ENCODE measurements at places on chromosomes 11 and 22.
A peak's percentile ranks its signal among the peaks of the same experiment; 100 is the strongest.

DNA sequence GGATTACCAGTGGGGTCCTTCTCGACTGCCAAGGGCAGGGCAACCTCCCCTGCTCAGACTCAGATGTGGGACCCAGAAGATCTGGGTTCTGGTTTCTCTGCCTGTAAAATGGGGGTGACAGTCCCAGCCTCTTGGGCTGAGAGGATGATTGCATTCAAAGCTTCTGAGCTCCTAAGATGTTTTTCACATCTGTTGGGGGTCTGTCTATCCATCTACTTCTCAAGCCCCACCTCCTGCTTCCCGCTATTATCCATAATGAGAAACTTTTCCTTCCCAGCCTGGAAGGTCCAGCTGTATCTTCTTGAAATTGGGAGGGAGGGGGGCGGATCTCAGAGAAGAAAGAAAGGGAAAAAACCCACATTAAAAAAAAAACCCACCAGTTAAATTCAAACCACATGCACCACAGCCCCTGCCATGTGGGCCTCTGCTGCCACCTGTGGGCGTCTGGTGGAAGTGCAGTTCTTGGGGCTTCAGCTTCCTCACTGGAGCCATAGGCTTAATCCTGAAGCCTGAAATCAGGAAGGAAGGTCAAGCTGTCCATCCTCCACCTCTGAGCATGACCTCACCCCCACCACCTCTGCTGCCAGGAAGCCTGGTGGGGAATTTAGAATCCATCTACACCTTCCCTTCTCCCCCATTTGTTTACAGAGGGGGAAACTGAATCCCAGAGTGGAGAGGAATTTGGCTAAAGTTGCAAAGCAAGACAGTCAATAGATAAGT is 27.3 kb downstream of the ARHGEF17 start:
- peak; percentile 77 for DNase-seq

- no peak for DNase-seq
These were observed 1.1 kb downstream of the PLAAT5 start for GRCh38 chr11:63489879-63490278.

- DNase-seq = no peak
These were observed 684.4 kb downstream of the NTM start for GRCh38 chr11:132054822-132055221.

- no peak for DNase-seq
These were observed 17.2 kb downstream of the MYEOV start for GRCh38 chr11:69310934-69311766.

DNA sequence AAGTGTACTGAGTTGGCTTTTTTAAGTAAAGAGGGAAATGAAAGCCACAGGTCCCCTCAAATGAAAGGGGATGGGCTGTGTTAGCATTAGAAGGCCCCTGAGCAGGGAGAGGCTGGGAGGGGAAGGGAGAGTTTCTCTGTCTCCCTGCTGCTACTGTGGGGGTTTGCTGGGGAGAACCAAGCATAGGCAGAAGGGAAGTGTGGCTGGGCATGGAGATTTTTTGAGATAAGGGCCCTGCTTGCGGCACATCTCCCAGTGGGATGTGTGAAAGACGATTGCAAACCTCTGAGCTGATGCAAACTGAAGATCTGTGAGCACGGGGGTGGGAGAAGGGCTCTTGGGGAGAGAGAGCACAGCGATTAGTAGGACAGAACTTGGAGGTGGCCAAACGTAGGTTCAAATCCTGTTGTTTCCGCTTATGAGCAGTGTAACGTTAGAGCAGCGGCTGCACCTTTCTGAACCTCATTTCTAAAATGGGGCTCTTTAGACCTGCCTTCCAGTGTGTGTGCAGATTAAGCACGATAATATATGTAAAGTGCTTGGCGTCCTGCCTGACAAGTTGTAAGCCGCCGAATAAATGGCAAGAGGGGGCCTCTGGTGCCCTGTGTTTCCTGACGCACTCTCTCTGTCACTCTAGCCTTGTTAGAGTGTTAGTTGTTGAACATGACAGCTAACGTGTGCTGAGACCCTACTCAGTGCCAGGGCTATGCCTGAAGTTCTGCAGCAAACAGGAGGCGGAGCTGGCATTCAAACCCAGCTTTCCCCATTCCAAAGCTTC is 122.3 kb downstream of the GRIK4 start:
- DNase-seq = no peak

DNA sequence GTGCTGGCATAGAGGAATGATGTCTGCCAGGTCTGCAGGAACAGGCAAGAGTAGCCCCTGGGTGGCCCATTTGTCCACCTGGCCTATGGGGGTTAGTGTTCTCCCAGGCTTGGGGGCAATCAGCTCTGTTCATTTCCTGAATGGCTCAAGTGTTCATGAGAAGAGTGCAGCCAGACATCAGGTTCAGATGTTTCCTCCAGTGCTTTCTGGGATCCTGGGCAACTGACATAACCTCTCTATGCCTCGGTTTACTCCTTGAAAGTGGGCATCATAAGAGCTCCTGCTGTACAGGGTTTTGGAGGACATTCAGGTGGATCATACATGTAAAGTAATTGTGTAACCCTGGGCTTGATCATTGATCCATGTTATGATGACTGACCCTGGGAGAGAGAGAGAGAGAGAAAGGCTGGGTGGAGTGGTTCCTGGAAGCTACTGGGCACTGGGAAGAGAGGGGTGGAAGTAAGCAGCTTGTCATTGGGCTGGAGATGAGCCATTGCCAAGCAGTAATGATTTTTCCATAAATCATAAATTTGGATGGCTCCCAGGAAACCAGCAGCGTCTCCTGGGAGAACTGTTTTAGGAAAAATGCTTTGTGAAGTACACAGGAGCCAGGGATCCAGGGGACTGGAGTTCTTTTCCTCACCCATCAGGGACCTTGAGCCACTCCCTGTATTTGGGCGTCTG is 30.2 kb upstream of the ACCSL start:
- no peak for DNase-seq

- peak; percentile 21 for DNase-seq
These were observed 36.3 kb upstream of the JAM3 start for GRCh38 chr11:134032501-134033091.

- no peak for DNase-seq
These were observed 22.9 kb upstream of the SLC22A12 start for GRCh38 chr11:64568041-64568571.

DNA sequence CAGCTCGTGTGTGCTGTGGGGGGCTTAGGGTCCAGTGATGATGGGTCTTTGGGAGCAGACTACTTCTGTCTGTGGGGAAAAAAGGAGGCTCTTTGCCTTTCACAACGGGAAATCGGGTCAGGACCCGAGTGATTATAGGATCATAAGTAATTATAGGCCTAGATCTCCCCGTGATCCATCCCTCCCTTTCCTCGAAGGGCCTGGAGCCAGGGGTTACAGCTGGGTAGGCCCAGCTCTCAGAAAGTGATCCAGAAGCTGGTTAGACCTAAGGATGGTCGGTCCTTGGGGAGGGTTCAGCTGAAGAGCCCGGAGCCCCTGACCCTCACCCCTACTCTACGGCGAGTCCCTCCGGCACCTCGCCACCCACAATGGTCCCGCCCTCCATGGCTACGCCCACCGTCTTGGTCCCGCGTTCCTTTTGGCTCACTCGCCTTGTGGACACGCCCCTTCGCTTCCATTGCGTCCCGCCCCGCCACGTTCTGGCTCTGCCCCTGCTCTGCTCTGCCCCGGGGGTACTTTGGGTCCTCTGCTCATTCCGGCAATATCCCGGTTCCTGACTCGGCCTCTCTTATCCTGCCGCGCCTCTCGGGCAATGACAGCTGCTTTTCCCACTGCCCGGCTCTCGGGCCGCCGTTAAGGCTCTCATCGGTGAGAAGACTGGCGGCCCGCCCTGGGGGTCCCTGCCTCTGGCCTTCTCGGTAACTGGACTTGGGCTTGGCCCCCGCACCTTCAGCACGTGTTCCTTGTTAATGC is 5.0 kb downstream of the IGSF22 start:
- peak; percentile 87 for DNase-seq

DNA sequence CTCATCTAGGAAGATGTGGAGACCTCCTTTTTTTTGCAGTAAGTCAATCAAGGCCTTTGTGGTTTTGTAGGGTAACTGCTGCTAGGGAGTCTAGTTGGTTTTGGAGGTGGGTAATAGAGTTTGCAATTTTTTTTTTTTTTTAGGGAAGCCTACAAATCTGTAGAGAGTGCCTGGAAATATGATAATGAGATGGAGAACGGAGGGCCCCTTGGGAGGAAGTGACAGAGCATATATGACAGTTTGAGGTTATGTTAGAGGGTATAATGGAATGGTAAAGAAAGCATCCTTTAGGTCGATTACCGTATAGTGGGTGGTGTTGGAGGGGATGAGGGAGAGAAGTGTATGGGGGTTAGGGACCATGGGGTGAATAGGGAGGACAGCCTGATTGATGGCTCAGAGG is 98.3 kb downstream of the ELP4 start:
- no peak for DNase-seq

DNA sequence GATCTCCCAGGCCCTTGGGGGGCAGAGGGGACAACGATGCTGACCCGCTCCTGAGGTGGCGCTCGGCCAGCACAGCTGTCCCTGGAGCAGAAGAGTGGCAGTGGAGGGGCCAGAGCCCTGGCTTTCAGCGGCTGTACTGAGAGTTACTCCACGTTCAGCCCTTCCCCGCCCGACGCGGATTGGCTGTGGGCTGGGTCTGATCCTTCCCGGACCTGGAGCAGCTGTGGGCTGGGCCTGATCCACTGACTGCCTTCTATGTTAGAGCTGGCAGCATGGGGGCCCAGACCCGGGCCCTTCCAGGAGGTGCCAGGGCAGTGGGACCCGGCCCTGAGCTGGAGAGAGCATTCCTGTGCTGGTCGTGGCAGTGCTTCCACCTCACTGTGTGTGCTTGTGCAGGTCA is 27.8 kb downstream of the YWHAH start:
- no peak for DNase-seq

GRCh38 chr22:18121954-18122554 is 11.4 kb downstream of the TUBA8 start:
- no peak for DNase-seq

GRCh38 chr11:59302991-59303390 is 55.7 kb upstream of the OR5AN1 start:
- DNase-seq = no peak

- no peak for DNase-seq
These were observed 43.7 kb downstream of the PC start for GRCh38 chr11:66914505-66914904.

- no peak for DNase-seq
These were observed 44.7 kb upstream of the PRODH start for GRCh38 chr22:18980829-18981228.

- no peak for DNase-seq
These were observed 303.9 kb downstream of the ETS1 start for GRCh38 chr11:128283451-128283850.
